Bone marrow (tissue), 2 donors: ENCODE measurements at places on chromosomes 5 and 9.

DNA sequence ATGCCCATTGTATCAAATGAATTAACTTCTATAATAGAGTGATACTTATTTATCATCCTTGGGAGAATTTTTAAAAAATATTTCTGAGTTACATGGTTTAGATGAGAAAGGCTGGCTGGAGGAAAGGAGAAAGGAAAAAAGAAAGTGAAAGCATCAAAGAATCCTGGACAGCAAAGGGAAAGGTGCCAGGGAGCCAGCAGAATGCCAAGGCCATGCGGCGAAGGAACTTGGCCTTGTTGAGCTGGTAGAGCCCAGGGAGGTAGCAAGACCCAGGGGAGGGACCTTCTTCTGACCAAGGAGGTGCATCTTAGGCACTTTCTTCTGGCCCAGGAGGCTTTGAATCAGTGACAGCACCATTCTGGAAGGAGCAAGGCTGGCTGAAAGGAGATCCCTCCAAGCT lies 240.5 kb downstream of the ENC1 start:
- no peak for DNase-seq

DNA sequence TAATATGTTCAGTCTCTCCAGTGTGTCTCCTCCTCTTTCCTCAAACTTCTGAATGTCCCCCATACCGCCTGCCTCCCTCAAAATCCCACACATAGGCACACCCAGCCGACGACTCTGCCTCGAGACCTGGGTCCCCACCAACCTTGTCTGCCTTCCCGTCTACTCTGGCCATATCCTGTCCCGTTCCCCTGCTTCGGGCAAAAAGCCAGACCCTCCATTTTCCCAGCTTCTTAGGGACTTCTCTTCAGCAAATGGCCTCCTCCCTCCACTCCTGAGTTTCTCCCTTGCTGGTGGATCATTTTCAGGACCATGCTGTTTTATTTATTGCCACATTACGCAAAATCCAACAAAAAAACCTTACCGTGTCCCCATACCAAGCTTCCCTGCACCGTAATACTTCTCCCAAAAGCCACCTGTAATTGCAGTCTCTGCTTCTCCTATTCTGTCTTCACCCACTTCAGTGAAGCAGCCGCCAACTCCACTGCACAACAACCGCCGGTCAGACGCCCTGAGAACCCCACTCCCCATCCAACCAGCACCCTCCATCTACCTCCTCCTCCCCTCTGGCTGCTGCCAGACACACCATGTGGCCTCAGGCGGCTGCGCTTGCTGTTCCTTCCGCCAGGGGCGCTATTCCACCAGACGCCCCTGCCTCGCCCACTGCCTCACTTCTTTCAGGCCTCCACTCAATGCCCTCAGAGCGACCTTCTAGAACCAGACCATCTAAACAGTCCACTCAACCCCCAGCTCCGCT lies 117.0 kb downstream of the TRPM6 start:
- DNase-seq = no peak

DNA sequence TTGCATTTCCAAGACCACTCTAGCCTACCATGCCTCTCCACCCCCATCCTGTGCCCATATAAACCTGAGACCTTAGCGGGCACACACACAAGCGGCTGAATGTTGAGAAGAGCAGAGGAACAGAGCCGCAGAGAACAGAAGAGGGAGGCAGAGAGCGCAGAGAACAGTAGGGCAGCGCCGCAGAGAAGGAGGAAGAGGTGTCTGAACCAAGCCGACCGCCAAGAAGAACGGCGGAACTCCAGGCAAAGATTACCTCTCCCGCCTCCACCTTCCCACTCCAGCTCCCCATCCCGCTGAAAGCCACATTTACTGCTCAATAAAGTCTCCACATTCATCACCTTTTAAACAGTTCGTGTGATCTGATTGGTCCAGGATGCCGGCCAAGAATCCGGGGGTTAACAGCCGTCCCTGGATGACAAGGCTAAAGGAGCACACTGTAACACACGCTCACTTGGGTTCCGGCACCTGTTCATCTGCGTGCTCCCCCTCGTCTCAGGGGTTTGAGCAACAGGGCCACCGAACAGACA lies 33.2 kb downstream of the GRIN3A start:
- no peak for DNase-seq

DNA sequence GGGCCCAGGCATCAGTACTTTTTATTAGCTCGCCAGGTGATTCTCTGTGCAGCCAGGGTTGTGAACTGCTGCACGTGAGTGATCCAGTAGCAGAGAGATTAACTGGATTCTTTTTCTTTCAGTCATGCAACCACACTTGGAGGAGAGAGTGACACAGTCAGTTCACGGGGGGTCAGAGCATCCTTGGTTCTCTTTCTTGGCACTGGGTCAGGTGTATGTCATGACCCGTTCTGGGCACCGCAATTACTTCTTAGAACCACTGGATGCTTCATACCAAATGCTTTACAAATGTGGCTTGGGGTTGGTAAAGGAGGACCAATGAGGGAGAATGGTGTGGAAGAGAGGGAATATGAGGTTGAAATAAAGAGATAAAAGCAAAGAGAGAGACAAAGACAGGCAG lies 368.7 kb downstream of the MLLT3 start:
- no peak for DNase-seq

- no peak for DNase-seq
These were observed 11.0 kb upstream of the CCDC171 start for GRCh38 chr9:15541872-15542271.

- no peak for DNase-seq
These were observed 62.9 kb downstream of the GADD45G start for GRCh38 chr9:89667726-89668125.

DNA sequence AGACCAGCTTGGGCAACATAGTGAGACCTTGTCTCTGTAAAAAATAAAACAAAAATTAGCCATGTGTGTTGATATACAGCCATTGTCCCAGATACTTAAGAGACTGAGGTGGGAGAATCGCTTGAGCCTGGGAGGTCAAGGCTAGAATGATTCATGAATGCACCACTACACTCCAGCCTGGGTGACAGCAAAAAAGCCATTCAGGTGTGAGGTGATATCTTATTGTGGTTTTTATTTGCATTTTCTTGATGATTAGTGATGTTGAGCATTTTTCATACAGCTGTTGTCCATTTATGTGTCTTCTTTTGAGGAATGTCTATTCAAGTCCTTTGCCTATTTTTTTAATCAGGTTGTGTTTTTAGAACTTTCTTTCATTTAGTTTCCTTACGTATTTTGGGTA lies 23.2 kb downstream of the MTAP start:
- DNase-seq = no peak

GRCh38 chr5:127377651-127378050 lies 87.1 kb downstream of the MEGF10 start:
- no peak for DNase-seq

DNA sequence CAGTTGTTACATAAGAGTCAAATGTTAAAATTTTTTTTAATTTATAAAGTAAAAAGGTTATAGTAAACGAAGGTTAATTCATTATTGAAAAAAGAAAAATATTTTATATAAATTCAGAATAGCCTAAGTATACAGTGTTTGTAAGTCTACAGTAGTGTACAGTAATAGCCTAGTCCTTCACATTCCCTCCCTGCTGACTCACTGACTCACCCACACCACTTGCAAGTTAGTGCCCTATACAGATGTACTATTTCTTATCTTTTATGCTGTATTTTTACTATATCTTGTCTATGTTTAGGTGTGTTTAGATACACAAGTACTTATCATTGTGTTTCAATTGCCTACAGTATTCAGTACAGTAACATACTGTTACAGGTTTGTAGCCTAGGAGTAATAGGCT lies 57.6 kb downstream of the MAMDC2 start:
- no peak for DNase-seq

DNA sequence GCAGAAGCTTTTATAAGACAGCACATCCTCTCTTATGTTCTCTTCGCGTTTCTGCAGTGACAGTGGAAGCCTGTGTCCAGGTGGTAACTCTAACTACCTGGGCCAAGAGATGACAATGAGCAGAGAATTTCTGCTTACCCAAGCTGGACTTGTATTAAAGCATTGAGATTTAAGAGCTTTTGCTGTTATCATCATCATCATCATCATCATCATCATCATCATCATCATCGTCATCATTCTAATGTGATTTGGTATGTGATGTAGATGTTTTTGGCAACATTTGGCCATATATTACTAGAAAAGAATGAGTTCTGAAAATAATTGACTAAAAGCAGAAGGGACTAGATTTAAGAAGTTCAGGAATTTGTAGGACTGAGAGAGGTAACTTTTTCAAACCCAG lies 401.3 kb downstream of the BRINP1 start:
- no peak for DNase-seq

DNA sequence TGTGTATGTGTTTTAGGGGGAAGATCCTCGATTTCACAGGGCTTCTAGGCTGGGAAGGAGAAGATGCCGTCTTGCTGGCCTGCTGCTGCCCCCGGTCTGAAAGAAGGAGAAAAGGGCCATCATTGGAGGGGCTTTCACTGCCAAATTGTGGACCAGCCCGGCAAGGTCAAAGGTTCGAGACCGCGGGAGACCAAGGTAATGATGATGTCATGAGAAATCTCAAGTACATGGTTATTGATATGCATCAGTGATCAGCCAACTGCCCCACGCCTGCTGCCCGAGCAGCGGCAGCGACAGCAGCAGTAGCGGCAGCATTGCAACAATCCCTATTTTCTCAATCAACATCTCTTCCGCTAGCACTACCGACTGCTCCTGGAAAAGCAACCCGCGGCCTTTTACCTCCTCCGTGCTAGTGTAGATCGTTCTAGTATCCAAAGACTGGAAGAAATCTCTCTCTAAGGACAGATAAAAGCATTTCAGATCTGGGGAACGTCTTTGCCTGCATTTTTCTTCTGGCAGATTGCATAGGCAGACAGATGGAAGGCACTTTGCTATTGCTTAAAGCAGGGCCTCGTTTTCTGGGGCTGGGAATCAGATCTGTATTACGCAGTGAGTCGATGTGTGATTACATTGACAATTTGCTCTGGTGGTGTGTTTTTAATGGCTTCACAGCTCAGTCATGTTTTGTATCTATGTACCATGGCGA lies 215.3 kb downstream of the MEF2C start:
- no peak for DNase-seq

DNA sequence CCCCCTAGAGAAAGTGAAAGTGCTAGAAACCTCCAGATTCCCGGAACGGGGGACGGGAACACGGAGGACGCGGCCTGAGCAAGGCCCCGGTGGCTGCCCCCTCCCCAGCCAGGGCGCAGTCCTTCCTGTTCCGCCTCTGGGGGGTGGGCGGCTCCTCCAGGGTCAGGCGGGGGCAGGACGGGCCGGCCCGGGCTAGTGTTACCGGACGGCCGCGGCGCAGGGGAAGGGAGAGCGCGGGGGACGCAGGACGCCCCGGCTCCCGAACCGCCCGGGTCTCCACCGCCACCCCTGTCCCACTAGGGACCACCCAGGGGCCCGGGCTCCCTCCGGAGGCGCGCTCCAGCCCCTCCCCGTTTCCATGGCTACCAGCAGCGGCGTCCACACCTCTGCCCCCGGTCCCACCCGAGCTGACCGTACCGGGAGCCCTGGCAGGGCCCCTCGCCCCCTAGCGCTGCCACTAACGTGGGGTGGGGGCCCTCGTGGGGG lies 579 bp downstream of the SLC12A7 start:
- no peak for DNase-seq

- no peak for DNase-seq
These were observed 44.9 kb downstream of the SLC25A51 start for GRCh38 chr9:37859043-37859442.

GRCh38 chr5:107682533-107682932 lies 11.8 kb upstream of the EFNA5 start:
- DNase-seq = no peak

DNA sequence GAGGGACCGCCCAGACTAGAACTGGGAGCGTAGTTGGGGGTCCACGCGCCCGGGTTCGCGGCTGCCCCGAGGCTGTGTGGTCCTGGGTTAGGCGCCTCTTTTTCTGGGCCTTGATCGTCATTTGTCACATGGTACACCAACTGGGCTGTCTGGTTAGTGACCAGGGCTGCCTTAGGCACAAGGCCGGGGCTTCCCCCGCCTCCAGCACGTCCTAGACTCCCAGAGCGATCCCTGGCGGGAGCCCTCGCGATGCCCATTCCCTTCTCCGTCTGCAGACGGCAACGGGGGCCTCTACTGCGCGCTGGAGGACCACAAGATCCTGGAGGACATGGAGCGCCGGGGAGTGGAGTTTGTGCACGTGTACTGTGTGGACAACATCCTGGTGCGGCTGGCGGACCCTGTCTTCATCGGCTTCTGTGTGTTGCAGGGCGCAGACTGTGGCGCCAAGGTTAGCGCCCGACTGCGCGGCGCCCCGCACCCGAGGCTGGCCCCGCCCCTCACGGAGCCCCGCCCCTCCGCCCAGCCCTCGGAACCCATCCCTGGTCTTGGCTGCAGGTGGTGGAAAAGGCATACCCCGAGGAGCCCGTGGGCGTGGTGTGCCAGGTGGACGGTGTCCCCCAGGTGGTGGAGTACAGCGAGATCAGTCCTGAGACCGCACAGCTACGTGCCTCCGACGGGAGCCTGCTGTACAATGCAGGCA lies 1.5 kb downstream of the UAP1L1 start:
- DNase-seq = no peak

DNA sequence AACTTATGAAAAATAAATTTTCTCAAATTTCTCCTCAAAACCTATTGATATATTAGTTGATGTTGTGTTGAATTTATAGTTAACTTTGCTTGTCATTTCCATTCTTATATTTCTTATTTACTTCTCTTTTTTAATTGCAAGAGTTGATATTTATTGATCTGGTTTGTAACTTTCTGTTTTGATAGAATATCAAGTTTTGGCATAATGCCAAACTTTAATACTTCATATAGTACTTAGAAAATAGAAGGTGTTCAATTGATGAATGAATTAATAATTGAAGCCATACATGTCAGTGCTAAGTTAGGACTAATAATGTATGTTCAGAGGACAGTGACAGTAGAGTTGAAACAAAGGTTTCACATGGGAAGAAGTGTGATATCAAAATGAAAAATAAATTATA lies 27.9 kb downstream of the ERCC6L2 start:
- no peak for DNase-seq

GRCh38 chr9:37215830-37216229 lies 95.5 kb downstream of the ZCCHC7 start:
- no peak for DNase-seq

GRCh38 chr5:148033134-148033533 lies 30.6 kb upstream of the SPINK5 start:
- no peak for DNase-seq

DNA sequence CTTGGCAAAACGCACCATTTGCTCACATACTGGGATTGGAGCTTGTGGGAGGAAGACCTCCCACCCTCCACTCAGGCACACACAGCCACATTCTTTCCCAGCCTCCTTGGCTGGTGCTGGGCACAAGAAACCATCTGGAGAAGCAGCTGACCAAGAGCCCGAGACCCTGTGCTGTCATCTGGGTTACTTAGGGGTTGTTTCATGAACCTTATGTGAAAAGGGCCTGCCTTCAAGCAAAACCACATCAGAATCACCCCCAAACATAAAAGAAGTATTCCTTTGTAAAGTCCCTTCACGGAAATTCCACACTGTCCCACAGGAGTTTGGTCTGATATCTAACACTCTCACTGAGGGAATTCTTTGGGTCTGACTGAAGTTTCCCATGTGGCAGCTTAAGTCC lies 172.1 kb downstream of the NR3C1 start:
- no peak for DNase-seq

GRCh38 chr5:176621661-176622079 lies 8.7 kb downstream of the SNCB start:
- DNase-seq = no peak

- DNase-seq = no peak
These were observed 10.4 kb downstream of the C9orf152 start for GRCh38 chr9:110197330-110198187.

- DNase-seq = no peak
These were observed 396.9 kb downstream of the ENC1 start for GRCh38 chr5:74243634-74244033.
